Smooth muscle cell of the brain vasculature (primary cell): ENCODE measurements at places on chromosomes 6 and 20.

DNA sequence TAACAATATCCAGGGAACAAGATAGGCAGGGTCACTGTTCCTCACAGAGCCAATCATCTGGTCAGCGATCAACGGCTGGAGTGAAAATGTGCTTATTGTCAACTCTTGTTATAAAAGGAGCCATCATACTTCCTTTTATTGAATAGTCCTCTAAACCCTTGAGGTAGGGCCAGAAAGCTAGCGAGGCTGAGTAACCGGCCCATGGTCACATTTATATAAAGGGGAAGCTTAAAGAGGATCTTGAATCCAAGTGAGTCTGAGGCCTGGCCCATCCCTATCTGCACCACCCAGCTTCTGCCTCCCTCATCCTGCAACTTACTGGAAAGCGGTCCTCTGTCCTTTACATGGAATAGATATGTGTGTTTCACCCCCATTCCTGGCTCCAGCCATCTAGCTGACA, 9.5 kb downstream of the PHACTR3 start:
- no peak for DNase-seq

- DNase-seq: no peak
Measured at GRCh38 chr6:79225717-79226599, 8.5 kb downstream of the HMGN3 start.

DNA sequence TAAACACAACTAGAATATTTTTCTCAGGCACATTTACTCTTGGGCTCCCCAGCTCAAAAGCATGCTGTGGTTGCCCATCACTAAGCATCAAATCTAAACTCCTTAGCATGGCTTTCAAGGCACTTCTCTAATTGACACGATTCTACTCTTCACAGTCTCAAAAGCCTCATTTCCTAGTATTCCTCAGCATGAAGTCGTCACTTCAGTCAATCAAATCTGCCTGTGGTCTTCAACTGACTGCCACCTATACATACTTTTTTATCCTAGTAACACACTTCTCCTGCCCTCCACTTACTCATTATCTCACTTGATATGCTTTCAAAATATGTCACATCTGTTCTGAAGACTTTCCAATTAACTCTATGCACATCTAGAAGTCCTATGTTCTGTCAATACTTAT, 110.3 kb downstream of the TBC1D32 start:
- DNase-seq: no peak

- DNase-seq: no peak
Measured at GRCh38 chr6:121393731-121394505, 41.5 kb upstream of the GJA1 start.
